ENCODE measurements at places on chromosomes 5 and 9. TPM values are rescaled to one million over a fixed set of nuclear protein-coding genes. Genes with fewer than 3 reads are reported as not detected.

APBA1 gene
- total RNA-seq = 38.5 TPM

TENT4A gene
- 14.1 TPM for total RNA-seq

PTPRD gene
- 97.4 TPM for total RNA-seq

DNA sequence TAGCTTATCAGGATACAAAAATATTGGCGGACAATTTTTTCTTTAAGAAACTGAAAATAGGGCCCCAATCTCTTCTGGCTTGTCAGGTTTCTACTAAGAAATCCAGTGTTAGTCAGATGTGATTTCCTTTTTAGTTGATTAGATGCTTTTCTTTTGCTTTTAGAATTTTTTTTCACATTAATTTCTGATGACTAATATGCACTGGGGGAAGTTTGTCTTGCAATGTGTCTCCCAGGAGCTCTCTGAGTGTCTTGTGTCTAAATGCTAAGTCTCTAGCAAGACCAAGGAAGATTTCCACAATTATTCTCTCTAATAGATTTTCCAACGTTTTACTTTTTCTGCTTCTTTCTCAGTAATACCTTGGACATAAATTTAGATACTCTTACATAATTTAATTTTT lies 559.8 kb upstream of the TYRP1 start:
- no peak for DNase-seq
- no peaks in the 10 kb centered on the region for H3K27me3 ChIP-seq

DNA sequence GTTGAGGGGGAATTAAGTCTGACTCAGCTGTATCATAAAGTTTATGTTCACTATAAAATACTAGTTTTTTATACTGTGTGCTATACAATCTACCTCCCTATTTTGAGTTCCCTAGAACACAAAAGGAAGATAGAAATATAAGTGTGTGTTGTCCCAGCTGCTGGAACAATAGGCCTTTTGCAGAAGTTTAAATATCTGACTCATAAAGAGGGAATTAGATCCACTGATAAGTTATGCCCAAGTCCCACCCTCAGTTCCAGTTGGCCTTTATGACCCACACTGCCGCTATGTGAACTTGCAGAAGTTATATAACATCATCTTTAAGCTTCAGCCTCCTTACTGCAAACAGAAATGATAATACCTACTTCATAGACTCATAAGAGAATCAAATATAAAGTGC lies 88.5 kb upstream of the DAB2 start:
- no peaks in the 10 kb centered on the region for H3K27me3 ChIP-seq
- DNase-seq = no peak
- H3K4me1 ChIP-seq = no peaks in the 10 kb centered on the region
- no peak overlapping the region for H3K27ac ChIP-seq
- no peaks in the 10 kb centered on the region for H3K36me3 ChIP-seq
- no peak overlapping the region for H3K4me3 ChIP-seq

Measured in spinal cord (tissue), 10 donors.